ENCODE measurements at places on chromosomes 3 and 15.

- DNase-seq = no peak
These were observed 6.6 kb downstream of the OSBPL10 start for GRCh38 chr3:31974471-31974870.

- DNase-seq = no peak
These were observed 19.2 kb downstream of the SLC15A2 start for GRCh38 chr3:121913305-121913990.

DNA sequence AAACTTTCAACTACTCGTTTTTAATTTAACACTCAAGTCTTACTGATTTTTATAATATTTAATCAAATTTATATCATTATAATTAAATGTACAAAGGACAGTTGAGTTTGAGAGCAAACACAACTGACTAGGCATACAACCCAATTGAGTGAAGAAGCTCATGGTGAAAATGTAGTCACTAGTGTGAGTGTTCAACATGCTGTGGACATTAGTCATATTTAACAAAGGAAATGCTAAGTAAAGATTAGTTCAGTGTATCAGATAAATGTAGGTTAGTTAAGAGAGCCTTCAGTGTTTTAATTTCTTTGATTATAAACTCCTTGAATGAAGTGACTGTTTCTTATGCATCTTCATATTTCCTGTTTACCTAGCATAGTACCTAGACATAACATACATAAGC lies 444.2 kb upstream of the GOLIM4 start:
- peak; percentile 4 for DNase-seq

GRCh38 chr3:176595307-176595706 lies 602.0 kb downstream of the TBL1XR1 start:
- DNase-seq = peak; percentile 4

- DNase-seq = no peak
These were observed 28.5 kb downstream of the RORA start for GRCh38 chr15:61200626-61201025.

DNA sequence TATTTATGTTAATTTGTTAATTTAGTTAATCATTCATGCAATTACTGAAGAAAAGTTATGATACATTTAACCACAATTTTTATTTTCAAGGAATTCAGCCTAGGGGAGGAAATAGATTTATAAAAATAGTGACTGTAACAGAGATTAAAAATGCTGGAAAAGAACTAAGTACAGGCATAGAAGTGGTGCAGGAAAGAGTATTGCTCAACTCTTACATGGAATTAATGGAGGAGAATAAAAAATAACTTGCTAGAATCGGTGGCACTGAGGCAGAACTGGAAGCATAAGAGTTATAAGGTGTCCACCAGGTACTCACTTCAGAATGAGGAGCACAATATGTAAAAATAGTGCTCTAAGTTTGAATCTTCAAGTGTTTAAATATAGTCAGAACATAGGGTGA lies 13.5 kb upstream of the OR5AC2 start:
- no peak for DNase-seq

DNA sequence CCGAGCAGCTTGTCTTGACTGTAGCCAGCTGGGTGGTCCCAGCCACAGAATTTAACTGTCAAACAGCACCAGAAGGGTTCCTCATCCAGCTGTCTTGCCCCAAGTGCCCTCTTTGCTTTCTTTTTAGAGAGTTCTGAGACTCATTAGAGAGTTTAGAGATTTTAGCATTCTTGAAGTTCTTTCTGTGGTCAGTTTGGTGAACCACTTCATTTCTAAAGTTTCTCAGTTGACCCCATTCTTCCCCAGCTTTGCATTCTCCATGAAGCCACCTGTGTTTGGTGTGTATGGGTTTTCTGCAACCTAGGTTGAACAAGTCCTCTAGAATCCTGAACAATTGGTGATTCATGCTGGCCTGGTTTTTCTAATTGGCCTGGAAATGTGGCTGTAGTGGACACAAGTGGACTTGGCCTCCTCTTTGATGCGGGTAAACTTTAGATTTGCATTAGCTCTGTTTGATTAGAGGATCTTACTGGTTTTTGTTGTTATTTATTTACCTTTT lies 33.7 kb downstream of the FLNB start:
- peak; percentile 68 for DNase-seq

Data from kidney glomerular epithelial cell (primary cell).